ENCODE measurements at places on chromosomes 7 and 10.

DNA sequence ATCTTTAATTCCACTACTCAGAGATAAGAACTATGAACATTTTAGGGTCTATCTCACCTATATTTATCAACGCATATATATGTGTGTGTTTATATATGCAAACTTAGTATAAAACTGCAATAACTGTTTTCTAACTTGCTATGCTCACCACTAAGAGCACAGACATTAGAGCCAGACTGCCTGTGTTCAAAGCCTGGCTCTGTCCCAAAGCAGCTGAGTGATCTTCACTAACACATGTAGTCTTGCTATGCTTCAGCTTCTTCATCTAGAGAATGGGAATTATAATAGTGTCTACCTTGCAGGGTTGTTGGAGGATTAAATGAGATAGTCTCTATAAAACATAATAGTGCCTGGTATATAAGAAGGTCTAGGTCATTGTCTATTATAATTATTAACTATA lies 165.5 kb downstream of the MAGI2 start:
- no peak for DNase-seq

DNA sequence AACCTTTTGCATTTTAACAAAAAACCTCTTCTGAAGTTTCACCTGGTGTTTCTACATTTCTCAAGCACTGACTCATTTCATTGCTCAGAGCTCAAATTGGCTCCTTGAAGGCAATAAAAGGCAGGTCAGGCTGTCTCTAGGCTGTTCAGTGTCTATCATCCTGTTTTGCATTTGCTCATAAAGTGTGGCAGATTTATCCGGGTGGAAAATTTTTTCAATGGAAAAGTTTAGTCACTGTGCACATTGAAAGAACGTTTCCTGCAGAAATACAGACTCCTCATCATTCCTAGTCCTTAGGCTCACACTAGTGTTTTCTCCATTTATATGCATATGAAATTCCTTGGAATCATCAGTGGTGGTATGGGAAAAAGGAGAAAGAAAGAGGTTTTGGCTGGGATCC lies 114.2 kb upstream of the DGKB start:
- no peak for DNase-seq

GRCh38 chr10:64261676-64262075 lies 740.5 kb downstream of the REEP3 start:
- DNase-seq, result no peak

- DNase-seq, result no peak
Observed at GRCh38 chr10:95579835-95580535, 18.8 kb upstream of the SORBS1 start.

GRCh38 chr7:155961241-155962190 lies 149.3 kb upstream of the SHH start:
- no peak for DNase-seq

DNA sequence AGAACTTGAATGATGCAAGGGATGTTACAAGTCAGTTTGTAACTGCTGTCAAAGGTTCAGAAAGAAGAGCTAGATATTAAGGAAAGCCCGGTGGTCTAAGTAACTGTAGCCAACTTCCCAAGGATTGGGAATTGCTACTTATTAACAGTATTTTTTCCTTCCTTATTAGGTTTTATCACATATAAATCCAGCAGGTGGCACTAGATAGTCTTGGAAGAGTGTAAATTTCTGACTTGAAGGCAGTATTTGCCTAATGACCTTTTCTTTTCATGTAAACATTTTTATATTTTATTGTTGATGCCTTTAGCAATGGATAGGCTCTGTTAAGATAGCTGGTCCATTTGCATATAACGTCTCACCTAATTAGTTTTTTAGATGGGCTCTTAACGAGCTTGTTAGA lies 51.2 kb downstream of the ANLN start:
- DNase-seq, result no peak
